Thoracic aorta endothelial cell (primary cell): ENCODE measurements at places on chromosomes 7 and 10. TPM values are rescaled to one million over a fixed set of nuclear protein-coding genes. Genes with fewer than 3 reads are reported as not detected.

Gene HMX3
- not detected in 2 replicates for total RNA-seq

Gene CPA4
- 0.27 and 0.29 TPM in 2 replicates for total RNA-seq

Gene MRPS24
- 77.8 and 104 TPM in 2 replicates for total RNA-seq

Gene ACTL6B
- total RNA-seq, result not detected in 2 replicates

Gene COL26A1
- total RNA-seq, result not detected in 2 replicates

Gene ANXA8
- total RNA-seq, result not detected in 2 replicates

Gene MYPN
- total RNA-seq, result under 0.01 and 0.13 TPM in 2 replicates

Gene DEPP1
- total RNA-seq, result 230 and 326 TPM in 2 replicates

Gene CD36
- under 0.01 and 0.53 TPM in 2 replicates for total RNA-seq

Gene SEMA3D
- total RNA-seq, result 0.22 and 1.2 TPM in 2 replicates

Gene SCART1
- 0.66 and 0.86 TPM in 2 replicates for total RNA-seq

Gene TLL2
- total RNA-seq, result under 0.01 and 0.07 TPM in 2 replicates

Gene WDFY4
- total RNA-seq, result 4.9 and 5.5 TPM in 2 replicates

Gene PRR15
- total RNA-seq, result 0.22 and 2.0 TPM in 2 replicates

Gene ASB10
- not detected in 2 replicates for total RNA-seq

Gene MAT1A
- total RNA-seq, result not detected in 2 replicates

Gene CCL24
- 0.53 TPM in 1 of 2 replicates, not detected in the other for total RNA-seq

Gene RAMP3
- not detected in 2 replicates for total RNA-seq

Gene TMEM176A
- total RNA-seq, result not detected in 2 replicates

Gene WDR86
- total RNA-seq, result not detected in 2 replicates

Gene GRID2IP
- total RNA-seq, result not detected in 2 replicates
